HFFc6 (cell line): ENCODE measurements at places on chromosomes 3 and 15. TPM values are rescaled to one million over a fixed set of nuclear protein-coding genes. Genes with fewer than 3 reads are reported as not detected.

CELSR3 gene
- total RNA-seq = 2.1 and 3.2 TPM in 2 replicates

ACOX2 gene
- total RNA-seq = 10.3 to 15.2 TPM (median 12.4 TPM) in 3 replicates

GOLGA8J gene
- not detected in 3 replicates for total RNA-seq

CCR5 gene
- total RNA-seq = not detected in 3 replicates

TRIM42 gene
- total RNA-seq = not detected in 2 replicates

TMEM202 gene
- total RNA-seq = not detected in 3 replicates

CAMKV gene
- not detected in 3 replicates for total RNA-seq

GRM2 gene
- total RNA-seq = not detected in 3 replicates

MSL2 gene
- 22.2 to 24.8 TPM (median 22.7 TPM) in 3 replicates for total RNA-seq

RBMS3 gene
- total RNA-seq = 26.1 to 40.3 TPM (median 27.8 TPM) in 3 replicates

CDHR4 gene
- total RNA-seq = 0.18 TPM in 1 of 3 replicates, not detected in the others

DNA sequence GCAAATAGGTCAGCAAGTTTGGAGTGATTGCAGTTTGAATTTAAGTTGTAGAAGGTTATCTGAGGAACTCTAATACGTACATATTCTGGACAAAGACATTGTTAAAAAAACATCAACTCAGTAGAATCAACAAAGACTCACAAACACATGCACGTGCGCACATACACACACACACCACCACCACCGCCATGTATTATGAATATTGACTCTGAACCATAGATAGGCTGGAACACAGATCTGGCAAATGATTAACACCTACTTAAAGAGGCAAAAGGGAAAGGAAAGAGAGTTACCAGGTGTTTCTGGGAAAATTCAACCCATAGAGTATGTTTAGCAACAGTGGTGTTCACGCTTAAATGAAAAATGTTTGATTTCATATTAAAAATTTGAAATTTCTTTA is 334.2 kb upstream of the ALCAM start:
- no peaks in the 10 kb centered on the region for H3K27me3 ChIP-seq
- no peaks in the 10 kb centered on the region for H3K36me3 ChIP-seq
- no peak for DNase-seq
- no peaks in the 10 kb centered on the region for H3K4me1 ChIP-seq
- H3K27ac ChIP-seq = no peak overlapping the region

GRCh38 chr15:55387027-55387426 is 21.1 kb downstream of the CCPG1 start:
- H3K27ac ChIP-seq = no peak overlapping the region
- H3K4me3 ChIP-seq = no peak overlapping the region
- DNase-seq = no peak
- H3K27me3 ChIP-seq = no peaks in the 10 kb centered on the region
- H3K4me1 ChIP-seq = peaks cover 11% of the 10 kb centered on the region
- H3K36me3 ChIP-seq = peaks cover 6% of the 10 kb centered on the region; the same call in 1 of the 2 replicates

GRCh38 chr3:42873221-42873982 is 2.3 kb downstream of the CYP8B1 start:
- no peak overlapping the region for H3K27ac ChIP-seq
- DNase-seq = no peak
- peaks cover 20% of the 10 kb centered on the region for H3K27me3 ChIP-seq
- no peak overlapping the region for H3K4me3 ChIP-seq
- no peaks in the 10 kb centered on the region for H3K4me1 ChIP-seq
- H3K36me3 ChIP-seq = no peaks in the 10 kb centered on the region

GRCh38 chr3:80010021-80010571 is 242.3 kb upstream of the ROBO1 start:
- no peaks in the 10 kb centered on the region for H3K36me3 ChIP-seq
- no peak overlapping the region for H3K27ac ChIP-seq
- H3K27me3 ChIP-seq = no peaks in the 10 kb centered on the region
- no peaks in the 10 kb centered on the region for H3K4me1 ChIP-seq
- no peak overlapping the region for H3K4me3 ChIP-seq

DNA sequence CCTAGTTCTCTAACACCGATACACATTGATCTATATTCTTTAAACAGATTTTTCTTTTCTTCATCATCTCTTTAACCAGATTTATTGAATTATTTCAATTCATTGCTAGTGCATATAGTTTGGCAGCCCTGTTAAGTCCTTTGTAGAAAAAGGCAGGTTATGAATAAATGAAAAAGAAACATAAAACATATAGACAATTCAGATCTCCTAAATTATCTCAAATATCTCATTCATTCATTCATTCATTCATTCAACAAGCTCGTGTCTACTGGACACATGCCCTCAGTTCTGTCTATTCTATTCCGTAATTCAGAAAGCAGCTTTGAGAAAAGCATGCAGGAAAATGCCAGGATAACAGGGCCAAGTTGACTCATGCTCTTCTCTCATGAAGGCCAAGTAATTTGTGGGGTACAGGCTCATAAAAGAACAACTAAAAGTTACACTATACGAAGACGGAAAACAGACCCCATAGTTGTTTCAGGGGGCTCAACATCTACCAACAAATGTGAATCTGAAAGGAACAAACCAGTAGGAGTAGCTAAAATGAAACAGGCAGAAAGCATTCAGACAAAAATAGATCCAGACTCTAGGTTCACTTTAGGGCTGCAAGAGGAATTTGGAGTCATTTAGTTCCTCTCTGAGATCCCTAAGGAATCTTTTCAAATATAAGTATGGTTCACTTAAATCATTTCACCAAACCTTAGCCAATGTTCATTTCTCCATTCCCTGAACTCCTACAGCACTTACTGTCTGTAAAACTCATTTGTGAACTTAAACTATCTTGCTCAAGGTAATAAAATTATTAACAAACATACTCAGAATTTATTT is 7.5 kb downstream of the ZNF148 start:
- peaks cover 44% of the 10 kb centered on the region for H3K4me1 ChIP-seq
- H3K36me3 ChIP-seq = peaks cover 23% of the 10 kb centered on the region
- peak overlapping the region; percentile 64 for H3K27ac ChIP-seq
- H3K4me3 ChIP-seq = peak overlapping the region; percentile 67
- no peaks in the 10 kb centered on the region; the same call in 1 of the 2 replicates for H3K27me3 ChIP-seq

GRCh38 chr3:172595664-172596393 is 72.6 kb upstream of the TNFSF10 start:
- DNase-seq = peak; percentile 15
- H3K27me3 ChIP-seq = peaks cover 3% of the 10 kb centered on the region; the same call in 1 of the 2 replicates

GRCh38 chr3:33831053-33831452 is 32.6 kb downstream of the PDCD6IP start:
- no peak overlapping the region for H3K4me3 ChIP-seq
- H3K27ac ChIP-seq = peak overlapping the region; percentile 14
- peaks cover 3% of the 10 kb centered on the region; the same call in 1 of the 2 replicates for H3K27me3 ChIP-seq

- DNase-seq = peak; percentile 16
- peaks cover 4% of the 10 kb centered on the region; the same call in 1 of the 2 replicates for H3K27me3 ChIP-seq
- peaks cover 46% of the 10 kb centered on the region for H3K4me1 ChIP-seq
- peaks cover 12% of the 10 kb centered on the region for H3K36me3 ChIP-seq
- no peak overlapping the region for H3K27ac ChIP-seq
- H3K4me3 ChIP-seq = no peak overlapping the region
Observed at GRCh38 chr3:58572634-58573230, 4.5 kb downstream of the FAM107A start.

GRCh38 chr3:114384558-114384903 is 90.7 kb downstream of the TIGIT start:
- H3K4me3 ChIP-seq = no peak overlapping the region; the same call in 1 of the 2 replicates
- H3K36me3 ChIP-seq = peaks cover 14% of the 10 kb centered on the region; the same call in 1 of the 2 replicates
- no peak overlapping the region for H3K27ac ChIP-seq
- H3K4me1 ChIP-seq = no peaks in the 10 kb centered on the region

DNA sequence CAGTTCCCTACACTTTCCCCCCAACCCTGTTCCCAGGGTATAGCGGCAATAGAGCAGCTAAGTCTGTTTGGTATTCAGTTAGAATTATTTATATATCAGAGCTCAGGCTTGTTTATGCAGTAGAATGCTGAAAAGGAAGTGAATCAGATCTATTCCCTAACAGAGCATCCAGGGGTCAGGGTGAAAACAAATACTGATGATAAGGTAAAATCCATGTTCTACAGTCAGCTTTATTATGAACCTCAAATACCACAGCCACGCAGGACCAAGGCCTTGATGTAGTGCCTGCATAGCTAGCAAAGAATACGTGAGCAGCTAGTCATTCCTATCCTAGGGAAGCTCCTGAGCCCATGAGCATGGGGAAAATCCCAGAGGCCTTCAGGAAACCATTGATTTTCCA is 229.7 kb upstream of the ICE2 start:
- no peak overlapping the region; the same call in 1 of the 2 replicates for H3K27ac ChIP-seq
- peaks cover 12% of the 10 kb centered on the region for H3K4me1 ChIP-seq
- peak; percentile 34 for DNase-seq
- no peaks in the 10 kb centered on the region for H3K36me3 ChIP-seq

GRCh38 chr3:37907906-37908305 is 46.2 kb downstream of the CTDSPL start:
- no peak overlapping the region for H3K27ac ChIP-seq
- H3K4me3 ChIP-seq = no peak overlapping the region
- peaks cover 2% of the 10 kb centered on the region; the same call in 1 of the 2 replicates for H3K27me3 ChIP-seq
- peaks cover 41% of the 10 kb centered on the region for H3K4me1 ChIP-seq
- peaks cover 7% of the 10 kb centered on the region for H3K36me3 ChIP-seq

DNA sequence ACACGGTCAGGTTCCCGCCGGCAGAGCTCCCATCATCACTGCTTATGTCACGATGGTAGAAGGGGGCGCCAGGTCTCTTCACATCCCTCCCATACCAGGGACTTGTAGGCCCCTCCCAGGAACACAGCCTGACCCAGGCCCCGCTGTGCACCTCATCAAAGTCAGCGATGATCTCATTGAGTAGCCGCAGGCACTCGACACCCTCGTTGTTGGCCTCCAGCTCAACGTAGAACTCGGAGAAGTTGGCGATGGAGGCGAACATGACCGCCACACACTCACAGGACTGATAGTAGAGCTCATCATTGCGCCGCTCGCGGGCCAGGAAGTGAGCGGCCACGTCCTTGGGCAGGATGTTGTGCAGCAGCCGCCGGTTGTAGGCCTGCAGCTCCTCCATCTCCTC is 89.2 kb downstream of the SEC22A start:
- DNase-seq = no peak
- H3K4me1 ChIP-seq = no peaks in the 10 kb centered on the region
- H3K27ac ChIP-seq = no peak overlapping the region

DNA sequence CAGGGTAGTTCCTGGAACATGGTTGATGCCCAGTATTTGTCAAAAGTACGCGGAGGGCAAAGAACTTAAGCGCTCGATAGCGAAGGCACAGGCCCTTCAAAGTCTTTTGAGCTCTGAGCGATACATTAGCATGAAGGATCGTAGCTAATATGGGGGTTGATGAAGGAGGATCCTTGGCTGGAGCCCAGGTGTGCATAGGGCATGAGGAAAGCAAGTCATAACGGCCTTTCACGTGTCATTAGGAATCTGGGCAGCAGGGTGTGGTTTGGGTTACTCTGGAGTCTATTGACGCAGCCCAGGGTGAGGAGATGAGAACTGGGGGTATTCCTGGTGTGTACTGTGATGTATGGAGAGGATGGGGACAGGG is 31.7 kb downstream of the SPINK8 start:
- peaks cover 23% of the 10 kb centered on the region for H3K4me1 ChIP-seq
- H3K27me3 ChIP-seq = peaks cover 2% of the 10 kb centered on the region
- H3K4me3 ChIP-seq = peak overlapping the region; percentile 96
- H3K36me3 ChIP-seq = peaks cover 23% of the 10 kb centered on the region
- DNase-seq = no peak
